ENCODE measurements at places on chromosomes 2 and 18.

DNA sequence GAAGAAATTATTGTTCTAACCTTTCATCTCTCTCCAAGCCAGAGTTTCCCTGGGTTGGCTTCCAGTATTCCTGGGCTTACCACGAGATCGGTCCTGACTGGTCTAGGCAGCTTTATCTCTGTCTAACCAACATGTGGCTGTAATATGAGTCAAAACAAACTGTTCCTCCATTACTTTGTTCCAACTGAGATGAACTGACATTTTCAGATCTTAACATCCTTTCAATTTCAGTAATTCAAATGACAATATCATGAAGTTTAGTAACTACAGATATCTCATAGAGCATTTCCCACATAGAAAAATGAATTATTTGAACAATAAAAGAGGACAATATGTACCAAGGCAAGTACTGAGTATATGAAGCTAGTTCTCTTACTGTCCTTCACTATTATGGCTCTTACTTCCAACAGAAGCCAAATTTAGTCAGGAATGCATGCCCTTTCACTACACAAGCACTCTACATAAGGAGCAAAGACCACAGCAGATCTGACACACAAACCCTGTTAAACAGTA, 15.5 kb downstream of the SLC25A12 start:
- peak; percentile 51 for DNase-seq

DNA sequence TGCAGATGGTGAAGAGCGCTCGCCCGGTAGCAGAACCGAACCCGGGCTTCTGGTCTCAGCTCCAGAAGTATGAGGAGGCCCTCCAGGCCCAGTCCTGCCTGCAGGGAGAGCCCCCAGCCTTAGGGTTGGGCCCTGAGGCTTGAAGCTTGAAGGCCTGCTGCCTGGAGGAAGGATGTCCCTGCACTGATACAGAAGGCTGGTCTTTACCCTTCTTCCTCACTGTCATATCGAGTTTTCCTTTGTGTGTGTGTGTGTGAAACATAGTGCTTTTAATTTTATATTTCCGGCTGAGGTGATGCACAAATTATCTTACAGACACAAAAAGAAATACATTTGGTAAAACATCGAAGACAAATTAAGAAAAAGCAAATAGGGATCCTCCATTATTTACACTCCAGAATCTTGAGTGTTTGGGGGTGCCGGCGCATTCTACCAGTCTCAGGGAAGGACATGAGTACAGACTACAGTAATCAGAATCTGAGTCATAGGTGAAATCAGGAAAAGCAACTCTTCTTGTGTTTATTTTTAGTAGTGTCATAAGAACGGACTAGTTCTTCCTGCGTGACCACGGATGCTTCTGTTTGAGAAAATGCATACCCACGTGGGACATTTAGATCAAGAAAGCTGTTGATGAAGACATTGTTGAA, 1.3 kb downstream of the DUSP28 start:
- DNase-seq, result peak; percentile 48

DNA sequence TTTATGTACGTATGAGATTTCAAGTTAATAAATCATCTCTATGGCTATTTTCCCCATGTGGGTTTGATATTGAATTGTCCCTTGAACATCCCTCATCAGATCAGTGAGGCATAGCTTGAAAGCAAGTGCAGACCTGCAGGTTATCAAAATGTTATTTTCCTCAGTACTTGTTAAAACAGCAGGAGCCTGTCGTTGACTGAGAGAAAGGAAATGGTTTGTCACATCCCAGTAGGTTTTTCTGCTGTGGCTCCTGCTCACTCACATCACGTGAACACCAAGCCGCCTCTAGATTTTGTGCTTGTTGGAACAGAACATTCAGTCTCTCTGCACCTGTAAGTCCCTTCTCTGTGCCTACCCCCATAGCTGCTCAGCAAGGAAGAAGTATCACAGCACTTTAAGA, 340.3 kb downstream of the CELF4 start:
- DNase-seq, result no peak

- DNase-seq, result peak; percentile 42
These were observed 54.7 kb downstream of the EML4 start for GRCh38 chr2:42223855-42224268.

GRCh38 chr2:29902356-29902755, 19.0 kb downstream of the ALK start:
- DNase-seq, result no peak

GRCh38 chr2:128798502-128799283, 480.0 kb upstream of the HS6ST1 start:
- no peak for DNase-seq
